Ascending aorta (tissue), 2 donors: ENCODE measurements at places on chromosomes 3 and 15. TPM values are rescaled to one million over a fixed set of nuclear protein-coding genes. Genes with fewer than 3 reads are reported as not detected.

TRANK1 gene
- 14.8 TPM for total RNA-seq

KLF15 gene
- total RNA-seq, result 74.0 TPM

ZNF660 gene
- 0.43 TPM for total RNA-seq

MRPL47 gene
- total RNA-seq, result 41.1 TPM

LAMB2 gene
- total RNA-seq, result 1,772 TPM

CKMT1A gene
- total RNA-seq, result not detected

P2RY1 gene
- total RNA-seq, result 8.8 TPM

GRCh38 chr15:77901251-77901881 is 176.1 kb downstream of the TBC1D2B start:
- DNase-seq, result no peak
- H3K27me3 ChIP-seq, result no peaks in the 10 kb centered on the region
- no peak overlapping the region for H3K27ac ChIP-seq
- no peaks in the 10 kb centered on the region for H3K36me3 ChIP-seq
- H3K4me3 ChIP-seq, result no peak overlapping the region

DNA sequence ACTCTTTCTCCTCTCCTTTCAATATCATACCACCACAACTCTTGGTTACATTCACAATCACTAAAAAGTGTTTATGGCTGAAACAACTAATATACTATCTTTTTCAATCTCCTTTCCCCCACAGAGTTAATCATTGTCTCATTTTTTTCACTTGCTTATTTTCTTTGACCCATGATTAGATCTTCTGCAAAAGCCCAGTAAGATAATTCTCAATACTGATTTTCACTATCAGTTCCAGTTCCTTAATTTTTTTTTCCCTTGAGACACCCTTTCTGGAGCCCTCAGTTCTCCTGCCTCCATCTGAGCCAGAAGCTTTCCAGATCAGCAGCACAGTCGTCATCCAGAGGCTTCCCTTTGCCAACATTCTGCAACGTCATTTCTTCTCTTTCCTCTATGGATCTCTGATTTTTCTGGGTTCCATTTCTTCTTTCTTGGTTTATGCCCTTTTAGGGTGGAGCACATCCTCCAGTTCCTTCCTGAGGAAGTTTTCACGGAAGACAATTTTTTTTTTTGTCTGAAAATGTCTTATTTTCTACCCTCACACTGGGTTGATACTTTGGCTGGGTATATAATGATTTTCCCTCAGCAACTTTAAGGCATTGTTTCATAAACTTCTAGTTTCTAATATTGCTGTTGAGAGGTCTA is 88.7 kb upstream of the C15orf39 start:
- H3K4me3 ChIP-seq, result no peak overlapping the region
- no peak for DNase-seq
- H3K4me1 ChIP-seq, result peaks cover 6% of the 10 kb centered on the region
- no peak overlapping the region for H3K27ac ChIP-seq
- H3K36me3 ChIP-seq, result no peaks in the 10 kb centered on the region

GRCh38 chr3:125203731-125204130 is 8.8 kb downstream of the SLC12A8 start:
- H3K4me3 ChIP-seq, result no peak overlapping the region
- H3K27ac ChIP-seq, result no peak overlapping the region
- DNase-seq, result no peak
- H3K36me3 ChIP-seq, result no peaks in the 10 kb centered on the region
- no peaks in the 10 kb centered on the region for H3K27me3 ChIP-seq
- H3K4me1 ChIP-seq, result no peaks in the 10 kb centered on the region

GRCh38 chr15:38373016-38373415 is 80.9 kb upstream of the FAM98B start:
- DNase-seq, result no peak
- H3K27me3 ChIP-seq, result no peaks in the 10 kb centered on the region
- no peak overlapping the region for H3K4me3 ChIP-seq
- no peaks in the 10 kb centered on the region for H3K4me1 ChIP-seq

GRCh38 chr3:120908795-120909601 is 993 bp downstream of the STXBP5L start:
- no peaks in the 10 kb centered on the region for H3K36me3 ChIP-seq
- peaks cover 9% of the 10 kb centered on the region for H3K4me1 ChIP-seq
- H3K4me3 ChIP-seq, result peak overlapping the region; percentile 61
- H3K27ac ChIP-seq, result no peak overlapping the region
- DNase-seq, result no peak

GRCh38 chr3:195698325-195698646 is 22.5 kb upstream of the MUC20 start:
- peak overlapping the region; percentile 45 for H3K27ac ChIP-seq
- no peak for DNase-seq
- peaks cover 26% of the 10 kb centered on the region for H3K36me3 ChIP-seq
- no peaks in the 10 kb centered on the region for H3K27me3 ChIP-seq
- no peak overlapping the region for H3K4me3 ChIP-seq
- no peaks in the 10 kb centered on the region for H3K4me1 ChIP-seq

DNA sequence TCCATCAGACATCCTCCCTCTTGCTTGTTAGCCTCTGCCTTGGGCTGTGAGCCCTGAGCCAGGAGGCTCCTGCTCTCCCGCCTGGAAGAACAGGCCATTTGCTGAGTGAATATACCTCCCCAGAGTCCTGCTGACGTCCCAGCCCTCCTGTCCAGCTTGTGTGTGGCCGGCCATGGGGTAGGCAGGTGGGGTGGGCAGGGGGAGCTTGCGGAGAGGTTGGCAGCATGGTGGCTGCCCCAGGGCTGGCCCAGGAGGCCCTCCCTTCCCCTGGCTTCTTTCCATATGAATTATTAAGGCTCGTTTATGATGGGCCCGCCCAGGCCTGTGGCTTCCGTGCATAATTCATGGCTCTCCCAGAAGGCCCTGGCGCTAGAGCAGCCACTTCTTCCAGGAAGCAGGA is 18.7 kb downstream of the CACNA2D2 start:
- H3K36me3 ChIP-seq, result no peaks in the 10 kb centered on the region
- H3K27me3 ChIP-seq, result no peaks in the 10 kb centered on the region
- H3K4me3 ChIP-seq, result no peak overlapping the region
- H3K27ac ChIP-seq, result no peak overlapping the region

GRCh38 chr3:111904376-111905241 is 45.5 kb downstream of the PHLDB2 start:
- no peak overlapping the region for H3K4me3 ChIP-seq
- H3K27ac ChIP-seq, result no peak overlapping the region
- no peak for DNase-seq
- no peaks in the 10 kb centered on the region for H3K36me3 ChIP-seq

- DNase-seq, result no peak
- no peaks in the 10 kb centered on the region for H3K36me3 ChIP-seq
- H3K4me1 ChIP-seq, result peaks cover 3% of the 10 kb centered on the region
- H3K4me3 ChIP-seq, result no peak overlapping the region
- no peak overlapping the region for H3K27ac ChIP-seq
Observed at GRCh38 chr3:106176734-106177133, 307.9 kb upstream of the CBLB start.

DNA sequence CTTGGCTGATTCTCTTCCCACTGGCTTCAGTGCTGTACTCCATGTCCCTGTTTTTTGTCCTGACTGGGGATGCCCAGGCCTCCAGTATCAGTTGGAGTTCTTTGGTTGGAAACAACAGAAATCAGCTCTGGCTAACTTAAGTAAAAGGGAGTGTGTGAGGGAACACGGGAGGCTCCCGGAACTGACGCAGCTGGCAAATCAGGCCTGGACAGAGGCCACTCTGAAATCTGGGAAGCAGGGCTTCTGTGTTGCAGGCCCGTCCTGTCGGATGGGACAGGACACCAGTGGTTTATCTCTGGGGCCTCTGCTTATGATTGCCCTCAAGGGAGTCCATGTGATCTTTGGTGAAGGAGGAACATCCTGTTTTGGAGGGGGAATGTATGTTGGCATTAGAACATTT is 124.3 kb downstream of the CHCHD6 start:
- H3K27ac ChIP-seq, result peak overlapping the region; percentile 37
- H3K27me3 ChIP-seq, result no peaks in the 10 kb centered on the region
- H3K4me3 ChIP-seq, result no peak overlapping the region
- no peak for DNase-seq
- no peaks in the 10 kb centered on the region for H3K36me3 ChIP-seq
- H3K4me1 ChIP-seq, result no peaks in the 10 kb centered on the region

DNA sequence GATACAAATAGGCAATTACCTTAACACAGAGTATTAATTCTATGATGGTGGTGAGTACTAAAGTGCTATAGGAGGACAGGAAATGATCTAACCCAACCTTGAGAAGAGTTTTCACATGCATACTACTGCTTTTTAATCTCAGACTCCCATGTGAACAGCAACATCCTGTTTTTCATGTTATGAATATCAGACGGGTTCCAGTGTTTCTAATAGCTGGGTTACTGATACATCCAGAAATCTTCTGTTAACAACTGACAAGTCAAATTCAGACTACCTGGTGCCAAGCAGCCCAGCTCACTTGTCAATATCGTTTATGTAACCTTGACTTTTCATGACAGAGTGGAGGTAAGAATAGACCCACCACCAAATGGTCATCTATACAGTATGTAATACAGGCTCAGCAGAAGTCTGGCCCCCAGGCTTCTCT is 220.2 kb upstream of the COL8A1 start:
- H3K27me3 ChIP-seq, result no peaks in the 10 kb centered on the region
- no peaks in the 10 kb centered on the region for H3K36me3 ChIP-seq
- H3K27ac ChIP-seq, result peak overlapping the region; percentile 56

DNA sequence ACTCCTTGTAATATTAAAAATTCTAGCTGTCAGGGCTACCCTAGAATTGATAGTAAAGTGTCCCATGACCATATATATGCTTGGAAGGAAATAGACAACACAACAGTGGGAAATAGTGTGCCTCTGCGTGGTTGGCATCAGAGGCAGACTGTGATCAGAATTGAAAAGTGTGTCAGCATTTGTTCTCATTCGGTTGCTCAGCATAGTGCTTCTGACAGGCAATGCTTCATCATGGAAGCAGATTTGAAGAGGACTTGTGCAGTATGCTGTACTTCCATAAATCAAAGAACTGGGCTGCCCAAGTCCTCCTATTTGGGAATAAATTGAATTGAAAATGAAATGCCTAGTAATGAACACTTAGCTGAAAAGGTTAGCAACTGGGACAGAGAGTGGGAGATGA is 435.7 kb downstream of the DIPK2A start:
- no peaks in the 10 kb centered on the region for H3K27me3 ChIP-seq
- DNase-seq, result no peak
- no peak overlapping the region for H3K4me3 ChIP-seq
- no peaks in the 10 kb centered on the region for H3K4me1 ChIP-seq

DNA sequence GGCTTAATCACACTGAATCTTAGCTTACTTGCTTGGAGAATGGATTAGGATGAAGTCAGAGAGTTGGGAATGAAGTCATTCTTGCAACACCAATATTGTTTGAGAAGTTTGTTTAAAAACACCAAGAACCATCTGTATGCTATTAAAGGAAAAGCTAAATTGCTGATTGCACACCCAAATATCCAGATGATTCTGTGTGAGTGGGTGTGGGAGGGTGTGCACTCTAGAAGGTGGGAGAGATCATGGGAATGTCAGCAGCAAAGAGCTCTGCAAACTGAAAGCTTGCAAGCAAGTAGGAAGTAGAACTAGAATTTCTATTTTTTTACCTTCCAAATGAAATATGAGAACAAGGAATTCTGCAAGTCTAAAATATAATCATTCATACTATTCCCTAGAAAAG is 364.9 kb downstream of the NR2F2 start:
- H3K4me3 ChIP-seq, result no peak overlapping the region

DNA sequence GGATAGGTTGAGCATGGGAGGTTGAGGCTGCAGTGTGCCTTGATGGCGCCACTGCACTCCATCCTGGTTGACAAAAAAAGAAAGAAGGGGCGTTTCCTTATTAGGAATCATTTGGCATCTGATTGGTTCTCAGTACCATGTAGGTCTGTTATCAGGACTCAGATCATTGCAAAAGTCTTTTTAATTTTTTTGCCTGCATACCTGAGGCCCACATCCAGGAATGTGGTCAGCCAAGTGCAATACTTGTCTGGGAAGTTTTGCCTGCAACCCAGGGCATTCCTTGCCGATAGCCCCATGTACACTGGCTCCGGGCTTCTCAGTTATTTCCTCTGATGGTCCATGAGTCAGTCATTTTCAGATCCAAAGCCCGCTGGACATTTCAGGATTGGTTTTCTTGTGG is 50.1 kb upstream of the CRTC3 start:
- H3K4me3 ChIP-seq, result no peak overlapping the region
- peak overlapping the region; percentile 49 for H3K27ac ChIP-seq
- DNase-seq, result no peak

DNA sequence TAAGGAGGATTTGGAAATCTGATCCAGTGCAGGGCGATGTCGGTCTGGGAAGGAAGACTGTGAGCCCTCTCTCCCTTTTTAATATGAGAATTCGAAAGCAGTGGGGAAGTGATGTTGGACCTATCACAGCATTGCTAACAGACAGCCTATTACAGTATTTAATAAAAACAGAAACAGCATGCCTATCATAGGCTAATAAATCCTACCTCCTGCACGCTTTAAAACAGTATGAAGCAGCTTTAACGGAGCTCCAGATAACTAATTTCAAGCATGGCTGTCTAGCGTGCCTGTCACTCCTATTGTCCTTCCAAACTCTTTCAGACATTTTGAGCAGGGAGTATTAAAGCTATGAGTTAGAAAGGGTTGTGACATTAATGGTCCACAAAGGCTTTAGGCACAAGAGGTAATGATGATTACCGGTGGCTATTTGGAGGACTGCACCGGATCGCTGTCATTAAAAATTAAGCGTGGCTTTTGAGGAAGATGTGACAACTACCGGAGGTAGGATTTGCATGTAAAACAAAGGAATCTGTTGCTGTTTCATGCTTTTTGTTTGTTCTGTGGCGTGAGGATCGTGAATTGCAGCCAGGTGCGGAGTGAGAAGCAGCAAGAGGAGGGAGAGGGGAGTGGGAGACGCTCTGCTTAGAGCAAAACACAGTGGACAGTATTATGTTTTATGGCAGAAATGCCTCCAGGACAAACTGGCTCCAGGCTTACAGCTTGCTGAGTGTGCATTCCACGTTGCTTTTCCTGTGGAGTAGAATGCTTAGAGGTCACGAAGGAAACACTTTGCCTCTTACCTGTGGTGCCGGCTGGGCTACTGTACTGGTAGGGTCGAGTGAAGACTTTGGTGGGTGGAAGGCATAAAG is at the start of gene KCNMB2:
TSS of gene KCNMB2 (plus strand) at position 226 of the 869 bp plus-strand sequence.
- DNase-seq, result no peak
- H3K27ac ChIP-seq, result no peak within 1 kb of the TSS
- no peaks in the 10 kb centered on the region for H3K4me1 ChIP-seq
- peak within 1 kb of the TSS; percentile 47 for H3K4me3 ChIP-seq
- no peaks in the 10 kb centered on the region for H3K27me3 ChIP-seq
- no peaks in the 10 kb centered on the region for H3K36me3 ChIP-seq

DNA sequence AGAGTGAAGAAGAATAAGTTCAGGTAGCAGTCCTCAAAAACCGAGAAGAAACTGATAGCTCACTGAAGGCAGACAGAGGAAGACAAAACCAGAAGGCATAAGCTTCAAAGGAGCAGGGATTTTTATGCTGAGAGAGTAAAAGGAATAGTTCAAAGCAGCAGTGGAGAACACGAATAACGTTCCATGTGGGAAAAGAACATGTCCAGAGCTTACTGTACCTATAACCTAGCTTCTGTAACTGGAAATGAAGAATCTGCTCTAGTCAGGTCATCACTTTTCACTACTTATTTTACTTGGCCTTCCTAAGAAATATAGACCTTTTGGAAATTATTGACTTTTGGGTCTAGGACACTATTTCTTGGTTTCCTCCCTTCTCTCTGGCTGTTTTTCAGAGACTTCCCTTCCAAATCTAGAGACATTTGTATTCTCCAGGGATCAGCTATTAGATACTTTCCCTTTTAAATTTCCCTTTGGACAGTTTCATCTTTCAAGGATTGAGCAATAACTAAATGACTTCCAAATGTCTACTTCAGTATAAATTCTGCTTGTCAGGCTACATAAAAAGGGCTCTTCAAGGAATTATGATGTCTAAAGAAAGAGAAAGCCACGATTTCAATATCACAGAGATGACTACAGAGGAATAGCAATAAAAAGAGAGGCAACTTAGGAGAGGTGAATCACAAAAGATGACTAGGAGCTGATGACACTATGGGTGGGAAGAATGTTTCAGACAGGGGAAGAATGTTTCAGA is 46.7 kb downstream of the UBE3A start:
- no peak overlapping the region for H3K4me3 ChIP-seq
- H3K4me1 ChIP-seq, result no peaks in the 10 kb centered on the region
- DNase-seq, result no peak
- peak overlapping the region; percentile 13 for H3K27ac ChIP-seq
